ENCODE measurements at places on chromosomes 6 and 20. TPM values are rescaled to one million over a fixed set of nuclear protein-coding genes. Genes with fewer than 3 reads are reported as not detected.

DNA sequence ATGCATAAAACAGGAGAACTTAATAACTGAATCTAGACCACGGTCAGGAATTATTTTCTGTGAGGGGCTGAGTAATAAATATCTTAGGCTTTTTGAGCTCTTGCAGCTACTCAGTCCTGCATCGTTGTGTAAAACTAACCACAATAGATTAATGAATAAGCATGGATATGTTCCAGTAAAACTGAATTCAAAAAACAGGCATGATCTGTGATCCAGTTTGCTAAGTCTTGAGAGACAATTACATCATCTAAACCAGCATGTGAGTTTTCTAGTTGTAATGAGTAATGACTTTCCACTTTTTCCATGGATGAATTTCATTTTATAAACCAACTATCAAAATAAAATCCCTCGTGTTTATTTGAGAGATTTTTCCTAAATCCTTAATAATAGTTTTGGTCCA, 336.8 kb downstream of the RFPL4B start:
- peak; percentile 71 for DNase-seq

DNA sequence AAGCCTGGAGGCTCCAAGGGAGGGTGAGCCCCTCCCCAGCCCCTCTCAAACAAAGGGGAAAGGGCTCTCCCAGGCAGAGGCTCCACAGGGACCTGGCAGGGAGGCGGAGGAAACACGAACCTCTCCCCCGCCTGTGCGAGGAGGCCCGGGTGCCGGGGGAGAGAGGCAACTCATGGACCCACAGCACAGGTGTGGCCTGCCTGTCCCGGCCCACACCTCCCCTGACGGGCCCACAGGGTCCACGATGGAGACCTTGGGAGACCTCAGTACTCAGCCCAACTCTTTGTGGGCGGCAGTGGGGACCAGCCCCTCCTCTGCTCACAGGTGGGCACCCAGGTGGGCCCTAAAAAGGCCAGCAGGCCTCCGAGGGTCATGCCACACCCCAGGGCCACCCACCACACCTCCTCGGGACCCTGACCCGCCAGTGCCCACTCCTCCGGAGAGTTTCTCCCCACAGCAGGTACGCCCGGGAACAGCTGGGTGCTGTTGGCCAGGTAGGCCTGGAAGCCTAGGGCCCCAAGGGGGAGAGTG, 12.2 kb downstream of the LAMA5 start:
- DNase-seq = no peak

GRCh38 chr6:153208706-153209105, 77.6 kb upstream of the RGS17 start:
- DNase-seq = no peak

GRCh38 chr20:19212821-19213502, 520 bp downstream of the SLC24A3 start:
- no peak for DNase-seq

DNA sequence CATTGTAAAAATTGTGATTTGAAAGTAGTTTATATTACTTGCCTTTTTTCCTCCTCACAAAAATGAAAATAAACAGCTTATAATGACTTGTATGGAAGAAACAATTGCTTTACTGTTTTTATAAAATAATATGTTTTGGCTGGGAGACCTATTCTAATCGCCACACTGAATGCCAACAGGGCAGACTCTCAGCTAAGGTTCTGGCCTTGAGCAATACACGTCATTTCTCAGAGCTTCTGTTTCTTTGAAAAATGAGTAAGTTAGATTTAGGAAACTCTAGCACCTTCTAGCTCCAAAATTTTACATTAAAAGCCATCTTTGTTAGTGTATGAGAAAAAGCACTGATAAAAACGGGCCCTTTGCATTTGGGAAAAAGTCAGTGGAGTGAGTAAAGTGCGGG, 166.6 kb downstream of the ARID1B start:
- no peak for DNase-seq

GRCh38 chr20:42924215-42924614, 265.5 kb downstream of the PTPRT start:
- DNase-seq = no peak

GRCh38 chr6:11279284-11279689, 46.8 kb upstream of the NEDD9 start:
- DNase-seq = no peak

- DNase-seq = no peak
Measured at GRCh38 chr6:111753573-111753972, 119.7 kb downstream of the FYN start.

GRCh38 chr6:157151989-157152388, 171.3 kb downstream of the TMEM242 start:
- no peak for DNase-seq

GRCh38 chr6:74103417-74103816, 407.4 kb downstream of the CD109 start:
- no peak for DNase-seq

- DNase-seq = peak; percentile 22
Measured at GRCh38 chr6:43378631-43379030, 9.2 kb upstream of the ZNF318 start.

DNA sequence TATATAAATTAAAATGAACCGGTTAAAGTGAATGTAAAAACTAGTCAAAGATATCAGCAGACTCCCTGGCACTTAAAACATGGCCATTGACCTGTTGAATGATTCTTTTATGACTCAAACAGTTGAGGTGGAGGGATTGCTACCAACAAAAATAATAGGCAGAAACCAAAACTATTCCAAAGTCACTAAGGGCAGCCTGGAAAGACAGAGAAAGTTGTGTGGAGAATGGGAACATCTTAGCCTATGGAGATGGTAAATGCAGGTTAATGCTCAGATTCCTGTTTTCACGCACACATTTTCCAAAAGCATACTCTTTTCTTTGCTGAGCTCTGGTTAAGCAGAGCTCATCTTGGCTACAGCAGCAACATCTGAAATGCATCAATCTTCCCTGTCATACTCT, 553.5 kb downstream of the HACE1 start:
- DNase-seq = no peak

DNA sequence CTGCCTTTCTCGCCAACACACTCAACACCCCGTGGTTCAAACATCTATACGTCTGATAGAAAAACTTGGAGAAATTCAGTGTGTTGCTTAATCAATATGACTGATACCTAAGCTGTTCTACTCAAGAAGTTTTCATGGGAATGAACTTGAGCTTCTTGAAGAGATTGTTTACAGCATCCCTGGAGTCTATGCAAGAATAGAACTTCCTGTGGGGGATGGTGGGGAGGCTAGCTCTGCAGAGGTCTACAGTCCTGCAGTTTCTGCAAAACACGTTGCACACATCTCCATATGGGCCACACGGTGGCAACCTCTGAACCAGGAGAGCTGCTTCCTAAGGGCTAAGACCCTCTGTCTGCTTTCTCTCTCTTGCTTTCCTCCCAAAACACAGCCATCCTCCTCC, 32.7 kb upstream of the FANCE start:
- no peak for DNase-seq

DNA sequence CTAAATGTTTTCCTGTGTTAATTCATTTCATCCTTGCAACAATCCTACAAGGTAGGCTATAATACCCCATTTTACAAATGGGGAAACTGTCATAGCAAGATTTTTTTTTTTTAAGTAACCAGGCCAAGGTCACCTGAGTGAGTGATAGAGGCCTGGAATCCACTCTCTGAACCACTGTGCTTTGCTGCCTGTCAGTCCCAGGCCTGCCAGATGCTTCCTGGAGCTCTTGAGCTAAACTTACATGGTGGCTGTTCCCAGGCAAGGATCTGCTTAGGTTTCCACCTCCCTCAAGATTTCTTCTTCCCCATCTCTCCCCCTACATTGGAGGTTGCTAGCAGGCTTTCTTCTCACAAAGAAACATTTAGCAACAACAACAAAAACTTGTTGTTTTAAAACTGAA, 32.7 kb upstream of the RNF8 start:
- DNase-seq = no peak

- DNase-seq = no peak
Measured at GRCh38 chr6:145345094-145345493, 390.2 kb downstream of the EPM2A start.

DNA sequence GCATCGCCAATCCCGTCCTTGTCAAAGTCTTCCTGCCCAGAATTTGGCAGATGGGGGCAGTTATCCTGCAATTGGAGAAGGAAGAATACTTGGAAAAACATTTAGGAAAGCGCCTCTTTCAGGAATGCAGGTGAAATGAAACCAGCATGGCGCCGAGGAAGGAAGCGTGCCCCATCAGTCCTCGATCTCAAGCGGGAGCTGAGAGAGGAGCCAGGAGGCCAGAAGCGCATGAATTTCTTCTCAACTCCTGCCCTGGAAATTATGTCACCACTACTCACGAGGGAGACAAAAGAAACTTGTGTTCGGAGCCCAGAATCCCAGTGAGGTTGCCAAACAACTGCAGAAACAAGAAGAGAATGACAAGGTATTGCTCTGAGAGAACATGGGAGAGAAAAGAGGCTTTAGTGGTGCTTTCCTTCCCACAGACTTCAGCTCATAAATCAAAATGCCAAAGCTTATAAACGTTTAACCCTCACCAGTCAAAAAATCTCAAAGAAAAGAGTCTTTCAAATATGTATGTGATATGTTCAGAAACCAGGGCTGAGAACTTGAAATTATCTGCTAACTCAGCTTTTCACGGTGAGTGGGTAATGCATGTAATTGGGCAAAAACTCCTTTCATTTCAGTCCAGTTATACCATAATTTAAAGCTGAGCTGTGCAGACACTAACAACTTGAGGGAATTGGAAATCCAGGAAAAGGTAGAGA, 23.9 kb downstream of the THBS2 start:
- no peak for DNase-seq

DNA sequence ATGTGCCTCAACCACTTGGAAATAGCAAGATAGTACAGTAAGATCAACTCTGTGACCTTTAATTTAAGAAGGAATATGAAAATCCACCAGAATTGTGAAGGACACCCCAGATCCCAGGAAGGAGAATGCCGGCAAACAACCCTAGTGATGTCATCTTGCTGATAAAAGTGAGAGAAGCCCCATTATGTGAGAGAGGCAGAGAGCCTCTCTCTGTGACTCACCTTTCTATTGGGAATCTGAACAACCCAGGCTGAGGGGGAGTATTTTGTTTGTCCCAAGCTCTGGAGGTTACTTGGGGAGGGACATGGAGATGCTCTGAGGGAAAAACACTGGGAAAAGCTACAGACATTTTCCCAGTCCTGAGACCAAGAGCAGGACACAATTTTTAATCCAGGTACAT, 188.3 kb upstream of the FERMT1 start:
- no peak for DNase-seq

DNA sequence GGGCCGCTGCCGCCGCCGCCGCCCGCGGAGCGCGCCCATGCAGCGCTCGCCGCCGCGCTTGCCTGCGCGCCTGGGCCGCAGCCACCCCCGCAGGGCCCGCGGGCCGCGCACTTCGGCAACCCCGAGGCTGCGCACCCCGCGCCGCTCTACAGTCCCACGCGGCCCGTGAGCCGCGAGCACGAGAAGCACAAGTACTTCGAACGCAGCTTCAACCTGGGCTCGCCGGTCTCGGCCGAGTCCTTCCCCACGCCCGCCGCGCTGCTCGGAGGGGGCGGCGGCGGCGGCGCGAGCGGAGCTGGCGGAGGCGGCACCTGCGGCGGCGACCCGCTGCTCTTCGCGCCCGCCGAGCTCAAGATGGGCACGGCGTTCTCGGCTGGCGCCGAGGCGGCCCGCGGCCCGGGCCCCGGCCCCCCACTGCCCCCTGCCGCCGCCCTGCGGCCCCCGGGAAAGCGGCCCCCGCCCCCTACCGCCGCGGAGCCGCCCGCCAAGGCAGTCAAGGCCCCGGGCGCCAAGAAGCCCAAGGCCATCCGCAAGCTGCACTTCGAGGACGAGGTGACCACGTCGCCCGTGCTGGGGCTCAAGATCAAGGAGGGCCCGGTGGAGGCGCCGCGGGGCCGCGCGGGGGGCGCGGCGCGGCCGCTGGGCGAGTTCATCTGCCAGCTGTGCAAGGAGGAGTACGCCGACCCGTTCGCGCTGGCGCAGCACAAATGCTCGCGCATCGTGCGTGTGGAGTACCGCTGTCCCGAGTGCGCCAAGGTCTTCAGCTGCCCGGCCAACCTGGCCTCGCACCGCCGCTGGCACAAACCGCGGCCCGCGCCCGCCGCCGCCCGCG, 730 bp downstream of the INSM1 start:
- DNase-seq = no peak

GRCh38 chr20:32830437-32830836, 10.7 kb downstream of the MAPRE1 start:
- DNase-seq = no peak

DNA sequence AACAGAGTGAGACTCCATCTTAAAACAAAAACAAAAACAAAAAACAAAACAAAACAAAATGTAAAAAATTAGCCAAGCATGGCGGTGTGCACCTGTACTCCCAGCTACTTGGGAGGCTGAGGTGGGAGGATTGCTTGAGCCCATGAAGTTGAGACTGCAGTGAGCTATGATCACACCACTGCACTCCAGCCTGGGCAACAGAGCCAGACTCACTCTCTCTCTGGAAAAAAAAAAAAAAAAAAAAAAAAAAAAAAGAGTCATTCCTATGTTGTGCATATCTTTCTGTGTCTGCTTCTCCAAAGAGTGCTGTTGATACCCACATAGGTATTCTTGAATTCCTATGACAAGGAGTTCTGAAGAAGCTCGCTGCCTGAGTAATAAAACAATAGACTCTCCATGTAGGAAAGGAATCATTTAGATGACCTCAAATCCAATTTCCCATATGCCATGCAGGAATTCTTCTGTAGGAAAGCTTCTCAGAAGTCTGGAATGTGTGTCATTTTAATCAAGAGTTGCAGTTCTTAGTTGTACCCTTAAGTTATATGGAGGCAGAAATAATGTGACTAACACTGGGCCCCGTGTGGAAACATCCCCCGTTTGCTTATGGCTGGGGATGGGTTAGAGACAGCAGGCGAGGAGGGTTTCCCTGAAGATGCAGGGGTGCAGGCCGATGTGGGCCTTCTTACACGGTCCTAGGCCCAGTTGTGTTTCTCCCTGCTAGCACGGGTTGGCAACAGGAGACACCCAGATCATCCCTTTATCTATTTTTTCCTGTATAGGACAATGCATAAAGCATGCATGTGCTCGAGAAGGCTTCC, 79.4 kb downstream of the ZDHHC14 start:
- no peak for DNase-seq

GRCh38 chr20:41900201-41900691, 282.1 kb upstream of the CHD6 start:
- DNase-seq = no peak

GRCh38 chr6:169707772-169708171, 5.8 kb downstream of the C6orf120 start:
- no peak for DNase-seq

The ZSWIM1 gene
- 14.2 TPM for total RNA-seq

The RALGAPB gene
- 17.1 TPM for total RNA-seq

The WFDC10B gene
- total RNA-seq = not detected

The UBE3D gene
- 8.2 TPM for total RNA-seq

The TTBK1 gene
- under 0.01 TPM for total RNA-seq

The DEFB124 gene
- not detected for total RNA-seq

The DDX43 gene
- total RNA-seq = 1.8 TPM

The ARG1 gene
- not detected for total RNA-seq

The FHL5 gene
- not detected for total RNA-seq

The RBM38 gene
- total RNA-seq = 36.8 TPM

The CST2 gene
- total RNA-seq = not detected

The ANKS1A gene
- 12.6 TPM for total RNA-seq

The ZNF165 gene
- total RNA-seq = 4.3 TPM

The OPRM1 gene
- total RNA-seq = not detected

The SLC22A3 gene
- total RNA-seq = 4.2 TPM

Data from epithelial cell of proximal tubule (primary cell).